NCI-H187 (cell line): ENCODE measurements at places on chromosomes 13 and 19.

- no peak for DNase-seq
Observed at GRCh38 chr13:30708541-30708940, 26.8 kb upstream of the ALOX5AP start.

GRCh38 chr19:33458807-33459206 lies 62.8 kb downstream of the PEPD start:
- DNase-seq, result no peak

GRCh38 chr13:50914848-50915247 lies 5.3 kb downstream of the RNASEH2B start:
- no peak for DNase-seq

- DNase-seq, result no peak
Observed at GRCh38 chr19:2790557-2791271, 5.4 kb downstream of the THOP1 start.

- DNase-seq, result no peak
Observed at GRCh38 chr13:34308725-34309124, 490.8 kb downstream of the RFC3 start.

- peak; percentile 59 for DNase-seq
Observed at GRCh38 chr19:52946322-52947310, 16.1 kb downstream of the ZNF816 start.

DNA sequence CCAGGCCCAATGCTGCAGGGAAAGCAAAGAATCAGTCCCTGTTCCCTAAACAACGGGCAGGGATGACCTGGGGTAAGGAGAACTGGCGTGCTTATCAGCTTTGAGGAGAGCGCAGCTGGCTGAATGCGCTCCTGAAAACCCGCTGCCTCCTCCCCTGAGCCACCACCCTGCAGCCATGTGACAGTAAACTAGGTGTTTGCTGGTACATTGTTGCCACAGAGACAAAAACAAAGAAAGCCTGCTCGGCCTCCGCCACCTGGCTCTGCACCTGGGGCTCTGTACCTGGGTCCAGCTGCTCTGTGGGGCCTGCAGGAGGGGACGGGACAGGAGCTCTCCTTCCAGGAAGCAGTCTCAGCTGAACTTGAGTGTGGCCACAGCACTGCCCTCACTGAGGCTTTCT lies 21.8 kb downstream of the MCF2L start:
- DNase-seq, result peak; percentile 87

DNA sequence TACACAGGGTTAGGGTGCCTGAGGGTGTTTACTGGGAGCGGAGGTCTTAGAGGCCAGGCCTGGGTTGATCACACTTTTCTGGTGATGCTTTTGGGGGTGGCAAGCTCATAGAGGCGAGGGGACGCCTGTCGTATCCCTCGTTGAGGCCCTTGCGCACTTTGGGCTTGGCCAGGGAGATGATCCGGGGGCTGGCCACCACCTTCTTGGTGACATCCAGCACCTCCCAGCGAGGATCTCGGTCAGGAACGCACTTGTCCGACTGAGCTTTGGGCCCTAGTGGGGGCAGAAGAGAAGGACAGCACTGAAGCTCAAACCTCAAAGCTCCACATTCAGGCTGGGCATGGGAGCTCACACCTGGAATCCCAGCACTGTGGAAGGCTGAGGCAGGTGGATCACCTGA lies 17.6 kb upstream of the MIER2 start:
- no peak for DNase-seq

DNA sequence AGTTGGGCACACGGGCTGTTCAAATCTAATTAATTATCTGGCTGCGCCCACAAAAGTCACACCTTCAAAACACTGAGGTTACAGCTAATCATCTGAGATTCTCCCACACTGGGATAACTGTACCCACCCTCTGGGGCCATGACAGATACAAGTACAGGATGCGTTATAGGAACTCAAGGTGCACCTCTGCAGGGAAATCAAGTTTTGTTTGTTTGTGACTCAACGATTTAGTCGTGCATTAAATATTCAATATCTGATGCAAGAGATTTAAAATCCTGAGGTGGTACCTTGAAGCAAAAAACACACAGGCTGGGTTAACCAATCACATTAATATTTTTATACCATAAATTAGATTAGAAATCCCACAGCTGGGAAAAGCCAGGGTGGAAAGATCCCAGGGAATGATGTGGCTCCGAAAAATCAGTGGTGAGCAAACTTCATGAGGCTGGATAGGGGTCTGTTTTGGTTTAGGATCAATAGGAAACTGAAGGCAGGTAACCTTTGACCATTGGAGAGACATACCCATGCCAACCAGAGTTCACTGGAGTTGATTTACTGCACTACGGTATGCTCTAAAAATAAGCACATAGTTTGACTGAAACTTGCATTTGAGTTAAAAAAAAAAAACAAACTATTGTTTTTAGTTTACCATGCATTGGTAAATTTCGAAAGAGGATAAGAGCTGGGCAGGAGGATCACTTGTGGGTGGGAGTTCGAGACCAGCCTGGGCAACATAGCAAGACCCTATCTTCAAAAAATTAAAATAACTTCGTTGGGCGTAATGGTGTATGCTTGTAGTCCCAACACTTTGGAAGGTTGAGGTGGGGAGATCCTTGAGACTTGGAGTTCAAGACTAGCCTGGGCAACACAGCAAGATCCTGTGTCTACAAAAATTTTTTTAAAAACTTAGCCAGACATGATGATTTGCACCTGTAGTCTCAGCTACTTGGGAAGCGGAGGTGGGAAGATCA lies 23.9 kb upstream of the CEBPG start:
- DNase-seq, result no peak

DNA sequence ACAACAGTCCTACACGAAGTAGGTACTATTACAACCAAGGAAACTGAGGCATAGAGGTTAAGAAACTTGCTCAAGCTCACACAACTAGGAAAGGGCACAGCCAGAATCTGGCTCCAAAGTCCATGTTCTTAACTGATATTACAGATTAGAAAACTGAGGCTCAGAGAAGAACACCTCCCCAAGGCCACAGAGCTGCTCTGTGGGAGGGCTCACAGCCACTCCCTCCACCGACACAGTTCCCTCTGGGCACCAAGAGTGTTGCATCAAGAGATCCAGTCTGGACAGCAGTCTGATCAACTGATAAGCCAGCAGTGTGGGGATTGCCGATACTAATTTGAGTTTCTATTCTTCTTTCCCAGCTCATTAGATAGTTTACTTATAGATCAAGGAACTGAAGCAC lies 29.5 kb downstream of the SLC15A1 start:
- DNase-seq, result no peak

DNA sequence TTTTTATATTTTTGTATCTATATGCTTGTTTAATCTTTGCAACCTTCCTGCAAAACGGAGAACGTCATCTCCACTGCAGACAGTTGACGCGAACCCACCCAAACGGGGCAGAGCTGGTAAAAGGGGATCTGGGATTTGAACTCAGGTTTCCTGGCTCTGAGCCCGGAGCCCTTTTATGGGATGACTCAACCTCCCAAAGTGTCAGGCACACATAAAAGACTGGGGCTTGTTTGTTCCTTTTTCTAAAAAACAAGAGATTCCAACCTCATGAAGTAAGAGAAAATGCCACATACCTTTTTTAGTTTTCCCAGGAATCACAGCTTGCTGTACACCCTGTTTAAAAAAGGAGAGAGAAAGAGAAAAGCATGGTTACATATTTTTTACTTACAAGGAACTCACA lies 78.9 kb downstream of the GADD45B start:
- DNase-seq, result no peak

DNA sequence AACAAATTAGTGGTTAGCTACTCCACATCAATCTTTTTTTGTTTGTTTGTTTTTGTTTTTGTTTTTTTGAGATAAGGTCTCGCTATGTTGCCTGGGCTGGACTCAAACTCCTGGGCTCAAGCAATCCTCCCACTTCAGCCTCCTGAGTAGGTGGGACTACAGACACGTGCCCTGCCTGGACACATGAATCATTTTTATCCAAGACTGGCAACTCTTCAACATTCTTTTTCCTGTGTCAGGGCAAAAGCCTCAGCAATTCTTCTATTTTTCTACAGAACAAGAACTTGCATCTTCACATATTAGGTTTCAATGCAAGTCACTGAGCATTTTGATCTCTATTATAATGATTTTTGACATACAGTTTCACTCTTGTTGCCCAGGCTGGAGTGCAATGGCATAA lies 76.8 kb upstream of the LRCH1 start:
- no peak for DNase-seq

DNA sequence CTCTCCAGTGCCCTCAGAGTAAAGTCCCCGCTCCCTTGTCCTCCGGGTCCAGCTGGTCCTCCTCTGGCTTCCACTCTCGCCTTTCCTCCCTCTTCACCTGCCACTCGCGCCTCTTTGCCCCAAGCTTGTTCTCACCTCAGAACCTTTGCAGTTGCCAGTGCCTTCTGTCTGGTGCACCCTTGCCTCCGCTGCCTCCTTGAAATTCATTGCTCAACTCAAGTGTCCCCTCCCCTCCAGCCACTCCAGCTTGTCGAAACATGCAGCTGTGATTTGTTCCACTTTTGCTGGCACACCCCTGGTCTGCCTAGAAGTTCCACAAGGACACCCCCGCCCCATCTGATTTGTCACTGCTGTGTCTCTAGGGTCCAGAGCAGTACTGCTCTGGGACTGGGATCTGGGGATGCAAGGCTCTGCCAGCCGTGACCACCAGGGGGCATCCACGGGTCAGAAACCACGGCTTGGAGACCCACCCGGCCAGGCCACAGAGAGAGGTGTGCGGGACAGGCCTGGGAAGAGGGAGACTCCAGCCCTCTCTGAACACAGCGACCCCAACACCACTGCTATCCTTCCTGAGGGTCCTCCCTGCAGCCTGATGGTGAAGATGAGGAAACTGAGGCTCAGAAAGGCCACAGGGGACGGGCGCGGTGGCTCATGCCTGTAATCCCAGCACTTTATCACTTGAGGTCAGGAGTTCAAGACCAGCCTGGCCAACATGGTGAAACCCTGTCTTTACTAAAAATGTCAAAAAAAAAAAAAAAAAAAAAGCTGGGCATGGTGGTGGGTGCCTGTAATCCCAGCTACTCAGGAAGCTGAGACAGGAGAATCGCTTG lies 49.9 kb downstream of the AP1M1 start:
- peak; percentile 27 for DNase-seq

- DNase-seq, result no peak
Observed at GRCh38 chr13:37366044-37366770, 232.4 kb downstream of the POSTN start.

DNA sequence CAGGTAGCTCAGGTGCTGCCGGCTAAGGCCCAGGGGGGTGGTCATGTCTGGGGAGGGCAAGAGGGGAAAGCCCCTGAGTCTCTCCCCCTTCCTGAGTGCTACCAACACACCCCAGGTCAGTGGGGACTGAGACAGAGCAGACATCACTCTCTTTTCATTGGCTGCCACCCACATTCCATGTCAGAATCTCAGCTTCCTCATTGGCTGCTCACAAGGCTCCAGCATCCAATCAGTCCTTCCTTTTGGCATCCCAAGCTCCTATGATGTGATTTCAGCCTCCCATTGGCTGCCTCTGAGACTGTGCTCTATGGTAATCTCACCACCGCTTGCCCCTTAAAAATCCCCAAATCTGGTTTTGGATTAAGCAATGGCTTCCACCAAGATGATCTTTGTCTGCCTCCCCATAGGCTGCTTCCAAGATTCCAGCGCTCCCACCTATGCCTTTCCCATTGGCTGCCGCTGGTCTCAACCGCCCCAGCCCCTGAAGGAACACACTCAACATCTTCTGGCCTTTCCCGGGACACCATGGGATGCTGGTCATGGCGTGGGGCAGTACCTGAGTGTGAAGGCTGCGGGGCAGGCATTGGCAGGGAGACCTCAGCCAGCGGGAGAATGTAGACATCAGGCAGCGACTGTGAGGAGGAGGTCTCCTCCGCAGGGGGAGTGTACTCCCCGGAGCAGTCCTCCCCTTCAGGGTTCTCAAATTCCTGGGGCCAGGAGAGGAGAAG lies 2.0 kb downstream of the LMTK3 start:
- DNase-seq, result no peak

GRCh38 chr13:30859326-30859725 lies 46.7 kb upstream of the MEDAG start:
- no peak for DNase-seq

DNA sequence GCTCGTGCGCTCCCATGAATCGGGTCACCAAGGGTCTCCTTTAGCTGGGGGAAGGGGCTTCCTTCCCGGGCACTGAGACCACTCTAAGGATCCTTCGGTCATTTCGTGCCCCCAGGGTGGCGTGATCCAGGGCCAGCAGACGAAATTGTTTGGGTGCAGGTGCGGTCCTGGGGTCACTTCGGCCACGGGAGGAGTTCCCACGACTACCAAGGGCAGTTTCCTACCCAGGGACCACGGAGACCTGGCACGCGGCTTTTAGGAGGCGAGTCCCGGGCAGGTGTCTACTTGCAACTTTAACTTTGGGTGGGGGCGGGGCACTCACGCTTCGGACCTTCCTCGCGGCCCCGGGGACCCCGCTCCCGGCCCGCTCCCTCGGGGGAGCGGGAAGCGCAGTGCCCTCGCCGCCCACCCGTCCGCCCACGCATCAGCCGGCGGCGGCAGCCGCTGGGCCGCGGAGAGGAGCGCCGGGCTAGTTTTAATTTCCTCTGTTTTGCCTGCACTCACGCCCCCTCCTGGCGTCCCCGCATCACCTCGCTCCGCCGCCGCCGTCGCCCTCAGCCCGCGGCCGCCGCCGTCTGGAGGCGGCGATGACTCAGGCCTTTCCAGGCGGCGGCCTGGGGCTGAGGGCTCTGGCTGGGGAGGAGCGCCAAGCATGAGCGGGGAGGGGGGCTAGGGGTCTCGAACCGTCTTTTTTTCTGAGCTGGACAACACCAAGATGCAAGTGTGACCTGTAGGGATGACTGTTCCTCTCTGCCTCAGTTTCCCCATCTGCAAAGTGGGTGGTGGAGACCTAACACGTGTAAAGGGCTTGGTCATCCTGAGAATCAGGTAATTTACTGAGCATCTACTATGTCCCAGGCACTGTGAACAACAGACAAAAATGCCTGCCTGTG lies 21.8 kb downstream of the OLFM2 start:
- DNase-seq, result no peak

DNA sequence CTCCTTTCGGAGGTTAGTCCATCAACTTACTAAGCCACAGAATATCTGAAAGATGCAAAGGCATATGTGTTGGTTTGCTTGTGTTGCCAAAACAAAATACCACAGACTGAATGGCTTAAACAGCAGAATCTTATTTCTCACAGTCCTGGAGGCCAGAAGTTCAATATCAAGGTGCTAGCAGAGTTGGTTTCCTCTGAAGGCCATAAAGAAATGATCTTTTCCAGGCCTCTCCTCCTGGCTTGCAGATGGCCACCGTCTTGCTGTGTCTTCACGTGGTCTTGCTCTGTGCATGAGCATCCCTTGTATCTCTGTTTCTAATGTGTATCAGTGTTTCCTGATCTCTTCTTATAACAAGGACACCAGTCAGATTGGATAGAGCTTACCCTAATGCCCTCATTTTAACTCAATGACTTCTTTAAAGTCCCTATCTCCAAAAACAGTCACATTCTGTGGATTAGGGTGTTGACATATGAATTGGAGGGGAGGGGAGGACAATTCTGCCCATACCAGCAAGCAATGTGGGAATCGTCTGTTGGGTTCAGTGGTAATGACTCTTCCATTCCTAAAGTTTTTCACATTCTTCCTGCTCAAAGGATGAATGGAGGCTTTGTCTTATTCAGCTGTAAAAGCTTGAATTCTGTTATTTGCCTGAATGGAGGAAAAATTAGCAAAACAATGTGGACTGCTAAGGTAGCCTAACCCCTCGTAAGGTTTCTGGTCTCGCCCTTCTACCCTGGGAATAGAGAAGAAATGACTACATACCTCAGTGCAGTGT lies 715.7 kb downstream of the DIAPH3 start:
- no peak for DNase-seq

- no peak for DNase-seq
Observed at GRCh38 chr19:56712611-56713276, 41.2 kb upstream of the ZNF835 start.

GRCh38 chr13:24284889-24285565 lies 24.4 kb upstream of the C1QTNF9 start:
- DNase-seq, result no peak
